ENCODE measurements at places on chromosomes 13 and 19.

- DNase-seq: no peak
Observed at GRCh38 chr13:27174766-27175455, 3.3 kb upstream of the USP12 start.

GRCh38 chr13:84870190-84870589 is 929.0 kb downstream of the SLITRK6 start:
- no peak for DNase-seq

DNA sequence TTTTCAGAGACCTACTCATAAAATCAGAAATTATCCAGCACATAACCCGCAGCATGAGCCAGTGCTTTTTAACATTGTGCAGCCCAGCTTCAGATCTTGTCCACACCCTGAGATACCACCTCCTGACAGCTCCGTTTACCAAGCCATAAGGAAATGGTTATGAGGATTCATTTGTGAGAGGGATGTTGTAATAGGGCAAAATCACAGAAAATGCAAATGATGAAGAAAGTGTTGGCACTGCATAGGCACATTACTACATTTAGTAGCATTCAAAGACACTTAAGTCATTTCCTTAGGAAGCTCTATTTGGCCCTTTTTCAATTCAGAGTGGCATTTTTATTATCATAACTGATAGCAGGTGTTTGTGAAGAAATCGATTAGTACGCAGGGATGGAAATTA is 277.5 kb downstream of the DNAJC15 start:
- no peak for DNase-seq

- DNase-seq: no peak
Observed at GRCh38 chr19:34365463-34366401, 736 bp downstream of the GPI start.

DNA sequence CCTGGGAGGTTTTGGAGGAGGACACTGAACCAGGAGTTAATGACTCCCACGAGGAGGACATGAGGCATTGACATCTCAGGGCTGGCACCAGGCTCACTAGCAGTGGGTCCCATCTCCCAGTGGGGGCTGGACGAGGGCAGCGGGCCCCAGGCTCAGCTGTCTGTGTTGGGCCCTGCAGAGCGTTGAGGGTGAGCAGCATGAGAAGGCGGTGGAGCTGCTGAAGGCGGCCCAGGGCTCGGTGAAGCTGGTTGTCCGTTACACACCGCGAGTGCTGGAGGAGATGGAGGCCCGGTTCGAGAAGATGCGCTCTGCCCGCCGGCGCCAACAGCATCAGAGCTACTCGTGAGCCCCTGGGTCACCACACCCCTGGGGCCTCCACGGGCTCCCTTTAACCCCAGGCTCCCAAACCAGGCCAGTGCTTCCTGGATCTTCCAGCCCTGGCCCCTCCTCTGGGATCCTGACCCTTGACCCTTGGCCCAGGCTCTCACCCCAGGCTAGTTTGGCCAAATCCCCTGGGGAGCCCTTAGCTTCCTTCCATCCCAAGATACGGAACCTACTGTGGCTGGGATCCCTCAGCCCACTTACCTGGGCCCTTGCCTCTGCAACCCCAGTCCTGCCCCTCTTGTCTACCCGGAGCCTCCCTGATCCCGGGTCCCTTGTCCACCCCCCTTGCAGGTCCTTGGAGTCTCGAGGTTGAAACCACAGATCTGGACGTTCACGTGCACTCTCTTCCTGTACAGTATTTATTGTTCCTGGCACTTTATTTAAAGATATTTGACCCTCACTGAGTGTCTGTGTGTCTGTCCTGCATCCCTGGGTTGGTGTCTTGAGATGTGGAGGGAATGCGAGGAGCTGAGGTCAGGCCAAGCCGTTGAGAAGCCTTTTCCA is 1.0 kb downstream of the C19orf73 start:
- no peak for DNase-seq

DNA sequence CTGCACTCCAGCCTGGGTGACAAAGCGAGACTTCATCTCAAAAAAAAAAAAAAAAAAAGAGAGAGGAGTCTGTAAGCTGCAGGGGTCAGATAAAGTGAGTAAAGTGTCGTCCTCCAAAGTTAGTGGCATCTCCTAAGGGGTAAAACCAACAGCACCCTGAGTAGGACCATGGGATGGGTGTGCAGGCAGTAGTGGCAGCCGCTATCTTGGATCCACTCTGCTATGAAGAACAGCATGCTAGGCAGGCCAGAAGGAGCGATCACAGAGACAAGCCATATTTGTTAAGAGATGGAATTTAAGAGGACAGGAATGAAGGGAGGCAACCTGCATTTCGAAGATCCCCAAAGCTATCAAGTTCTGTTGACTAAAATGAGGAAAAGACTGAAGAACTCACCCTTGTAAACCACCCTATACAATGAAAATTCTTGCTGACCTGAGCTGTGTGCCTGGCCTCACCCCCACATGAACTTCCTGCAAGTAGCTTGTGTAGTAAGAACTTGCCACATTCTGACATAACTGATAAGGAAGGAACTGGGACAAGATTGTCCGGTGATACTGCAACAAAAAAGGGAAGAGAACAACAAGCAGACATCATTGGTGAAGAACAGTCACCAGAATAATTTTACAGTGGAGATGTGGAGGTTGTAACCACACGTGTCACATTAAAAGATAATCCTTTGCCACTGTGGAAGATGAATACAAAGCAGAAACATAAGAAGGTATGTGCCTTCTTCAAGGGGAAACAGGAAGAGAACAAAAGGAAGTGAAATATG is 16.2 kb downstream of the DPY19L3 start:
- DNase-seq: no peak

GRCh38 chr13:45472171-45472705 is 7.5 kb downstream of the COG3 start:
- DNase-seq: no peak

DNA sequence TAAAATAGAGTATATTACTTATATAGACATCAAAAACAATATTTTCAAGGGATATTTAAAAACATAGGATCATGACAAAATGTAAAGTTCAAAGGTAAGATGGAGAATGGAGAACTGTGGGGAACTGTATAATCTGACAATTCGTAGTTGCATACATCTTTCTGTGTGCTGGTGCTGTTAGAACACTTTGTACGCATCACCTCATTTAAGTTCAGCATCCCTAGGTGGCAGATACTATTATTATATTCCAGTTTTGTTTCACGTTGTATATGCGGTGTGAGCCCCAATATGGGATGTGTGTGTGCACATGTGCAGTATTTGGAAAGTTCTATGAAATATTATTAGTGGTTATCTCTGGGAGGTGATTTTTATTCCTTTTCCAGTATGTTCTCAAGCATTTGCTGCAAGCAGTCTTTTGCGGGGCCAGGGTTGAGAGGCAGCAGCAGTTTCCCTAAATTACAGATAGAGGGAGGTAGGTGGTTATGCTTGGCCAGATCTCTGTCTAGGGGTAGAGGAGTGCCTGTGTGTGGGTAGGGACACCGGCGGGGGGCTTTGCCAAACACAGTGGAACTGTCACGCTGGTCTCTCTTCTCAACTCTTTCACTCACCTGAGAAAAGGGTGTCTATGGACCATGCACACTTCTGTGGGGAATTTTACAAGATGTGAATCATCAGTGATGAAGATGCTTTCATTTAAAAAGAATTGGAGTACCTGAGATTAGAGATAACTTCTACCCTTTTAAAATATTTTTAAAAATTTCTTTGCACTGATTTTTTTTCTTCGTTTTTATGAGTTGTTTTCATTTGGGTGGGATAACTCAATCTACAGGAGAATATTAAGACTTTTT is 55.6 kb upstream of the ALOX5AP start:
- no peak for DNase-seq

DNA sequence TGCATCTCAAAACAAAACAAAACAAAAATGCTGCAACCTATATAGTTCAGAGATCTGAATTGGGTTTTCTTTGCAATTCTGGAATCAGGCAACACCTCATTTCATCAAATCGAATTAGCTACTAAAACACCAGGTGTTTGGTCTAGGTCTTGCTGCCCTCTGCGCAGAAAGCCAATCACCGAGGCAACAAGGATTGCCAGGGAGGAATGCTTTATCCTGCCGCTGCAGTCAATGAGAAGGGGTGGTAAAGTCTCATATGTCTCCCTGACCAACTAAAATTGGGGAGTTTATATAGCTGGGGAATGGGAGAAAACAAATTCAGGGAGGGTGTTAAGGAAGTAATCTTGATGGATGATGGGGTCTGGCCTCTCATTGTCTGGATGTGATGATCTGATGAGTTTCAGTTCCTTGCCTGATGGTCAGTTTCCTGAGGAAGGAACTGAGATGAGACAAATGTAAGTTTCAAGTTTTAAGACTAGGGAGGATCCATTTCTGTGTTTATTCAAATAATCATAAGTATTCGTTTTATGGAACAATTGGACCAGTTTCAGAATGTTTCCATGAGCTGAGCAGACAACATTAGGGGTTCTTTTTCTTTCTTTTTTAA is 5.0 kb upstream of the YJU2 start:
- no peak for DNase-seq

DNA sequence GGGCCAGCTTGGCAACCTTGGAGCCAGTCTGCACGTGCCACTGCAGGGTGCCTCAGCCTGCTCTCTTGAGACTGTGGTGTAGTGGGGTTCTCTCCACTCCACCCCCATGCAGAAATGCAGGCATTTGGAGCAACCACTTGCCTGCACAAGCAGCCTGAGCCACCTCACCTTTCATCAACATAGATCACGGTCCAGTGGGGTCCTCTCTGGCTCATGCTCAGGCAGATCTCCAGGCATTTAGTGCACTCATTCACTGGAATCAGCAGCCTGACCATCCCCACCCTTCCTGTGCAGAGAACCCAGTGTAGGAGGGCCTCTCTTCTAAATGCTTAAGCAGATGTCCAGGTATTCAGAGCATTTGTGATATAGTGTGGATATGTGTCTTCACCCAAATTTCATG is 2330.1 kb downstream of the PCDH9 start:
- DNase-seq: no peak
